ENCODE measurements at places on chromosomes 12 and 14.

- DNase-seq = peak; percentile 66
Measured at GRCh38 chr14:75578102-75578785, at the start of gene FLVCR2. FLVCR2 (plus strand) TSS chr14:75578620; CDS start chr14:75578973, 353 bp downstream.

DNA sequence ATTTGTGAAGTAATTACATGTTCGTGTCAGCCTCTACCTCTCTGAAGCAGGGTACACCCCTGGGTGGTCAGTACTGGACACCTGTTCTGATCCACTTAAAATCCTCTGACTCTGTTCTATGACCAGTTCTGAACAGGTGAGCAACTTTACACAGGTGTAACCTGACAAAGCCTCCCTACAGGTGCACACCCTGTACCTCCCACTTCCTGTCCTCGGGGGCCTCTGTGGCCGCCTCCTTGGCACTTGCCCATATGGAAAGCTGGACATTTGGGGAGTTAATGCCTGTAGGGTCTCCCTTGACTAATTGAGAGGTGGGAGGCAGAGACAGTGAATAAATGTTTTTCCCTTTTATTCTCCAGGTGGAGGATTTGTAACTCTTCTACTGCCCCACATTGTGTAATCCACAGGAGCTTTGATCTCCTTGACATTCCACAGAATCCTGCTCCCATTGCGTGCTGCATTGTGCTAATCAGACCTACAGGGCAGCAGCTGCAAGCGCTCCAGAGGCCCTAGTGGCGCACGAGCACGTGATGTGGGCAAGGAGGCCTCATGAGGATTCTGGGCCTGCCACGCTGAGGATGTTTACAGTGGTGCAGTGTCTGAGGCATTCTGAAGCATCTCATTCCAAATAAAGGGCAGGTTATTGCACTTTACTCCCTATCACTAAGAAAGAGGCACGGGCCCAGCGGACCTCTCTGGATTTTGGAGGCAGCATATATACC, 45.8 kb upstream of the BATF start:
- no peak for DNase-seq

- no peak for DNase-seq
Measured at GRCh38 chr12:65759735-65760134, 64.5 kb upstream of the HMGA2 start.

- no peak for DNase-seq
Measured at GRCh38 chr12:109923481-109924245, 23.6 kb downstream of the TCHP start.

DNA sequence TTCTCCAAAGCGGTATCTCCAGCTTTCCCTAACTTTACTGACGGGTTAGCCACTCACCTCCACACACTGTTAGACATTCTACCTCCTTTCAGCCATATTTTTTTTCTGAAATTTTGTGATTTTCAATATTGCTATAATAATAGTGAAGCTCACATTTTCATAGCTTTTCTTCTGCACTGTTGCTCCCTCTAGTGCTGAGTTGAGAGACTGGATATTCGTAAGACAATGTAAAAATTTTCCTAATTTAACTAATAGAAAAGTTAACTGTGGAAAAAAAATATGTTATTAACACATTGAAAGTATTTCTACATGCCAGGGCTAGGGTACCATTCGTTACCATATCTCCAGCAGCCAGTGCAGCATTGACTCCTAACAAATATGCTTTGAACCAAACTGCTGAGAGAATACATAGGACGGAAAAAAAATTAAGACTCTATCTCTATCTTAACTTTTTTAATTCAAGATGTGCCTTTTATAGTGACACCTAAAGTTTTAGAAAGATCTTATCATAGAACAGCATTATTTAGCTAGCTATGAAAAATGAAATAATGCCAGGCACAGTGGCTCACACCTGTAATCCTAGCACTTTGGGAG, 48.7 kb upstream of the ABCC9 start:
- DNase-seq = peak; percentile 62
